ENCODE measurements at places on chromosomes 12 and 14.
A peak's percentile ranks its signal among the peaks of the same experiment; 100 is the strongest.

DNA sequence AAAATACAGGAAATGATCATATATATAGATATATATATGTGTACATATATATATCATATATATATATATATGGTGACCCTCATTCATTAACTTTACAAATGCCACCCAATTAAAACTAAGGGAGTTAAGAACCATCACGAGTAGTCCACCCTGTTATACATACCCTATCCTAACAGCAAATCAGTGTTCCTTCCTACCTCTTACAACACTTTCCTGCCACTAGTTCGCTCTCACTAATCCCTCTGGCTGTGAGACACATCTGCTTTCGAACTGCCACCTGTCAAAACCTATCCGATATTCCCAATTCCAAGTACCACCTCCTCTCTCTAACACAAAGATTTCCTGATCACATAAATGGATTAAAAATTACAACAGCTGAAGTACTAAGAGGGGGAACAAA is 100.5 kb downstream of the EEA1 start:
- no peak for DNase-seq

DNA sequence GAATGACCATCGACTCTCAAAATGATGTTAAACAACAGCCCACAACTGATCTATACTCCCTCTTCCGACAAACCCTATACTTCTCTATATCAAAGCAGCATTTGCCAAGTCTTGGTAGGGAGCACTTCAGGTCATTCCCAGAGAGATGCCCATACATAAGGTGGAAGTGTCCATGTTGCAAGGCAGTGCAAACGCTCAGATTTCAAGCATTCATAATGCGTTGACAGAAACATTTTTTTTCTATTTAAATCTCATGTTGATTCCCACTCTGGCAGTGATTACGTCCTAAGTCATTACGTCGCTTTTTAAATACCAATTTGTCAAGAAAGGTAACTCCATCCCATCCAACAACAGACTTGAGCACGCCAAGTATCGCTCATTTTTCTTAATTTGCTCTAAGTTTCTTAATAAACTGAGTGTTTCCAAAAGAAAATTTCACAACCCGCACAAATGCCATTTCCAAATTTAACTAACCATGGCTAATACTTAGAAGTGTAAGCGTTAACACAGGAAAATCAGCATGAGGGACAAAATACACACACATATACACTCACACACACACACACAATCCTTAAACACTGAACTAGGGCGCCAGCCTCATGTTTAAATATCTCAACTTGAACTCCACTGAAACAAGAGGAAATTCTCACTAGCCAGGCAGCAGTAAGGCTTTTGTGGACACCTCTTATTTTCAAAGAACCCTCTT is 1.1 kb downstream of the GXYLT1 start:
- DNase-seq, result peak; percentile 15

- DNase-seq, result no peak
These were observed 53.6 kb downstream of the SPATA7 start for GRCh38 chr14:88439088-88439487.

DNA sequence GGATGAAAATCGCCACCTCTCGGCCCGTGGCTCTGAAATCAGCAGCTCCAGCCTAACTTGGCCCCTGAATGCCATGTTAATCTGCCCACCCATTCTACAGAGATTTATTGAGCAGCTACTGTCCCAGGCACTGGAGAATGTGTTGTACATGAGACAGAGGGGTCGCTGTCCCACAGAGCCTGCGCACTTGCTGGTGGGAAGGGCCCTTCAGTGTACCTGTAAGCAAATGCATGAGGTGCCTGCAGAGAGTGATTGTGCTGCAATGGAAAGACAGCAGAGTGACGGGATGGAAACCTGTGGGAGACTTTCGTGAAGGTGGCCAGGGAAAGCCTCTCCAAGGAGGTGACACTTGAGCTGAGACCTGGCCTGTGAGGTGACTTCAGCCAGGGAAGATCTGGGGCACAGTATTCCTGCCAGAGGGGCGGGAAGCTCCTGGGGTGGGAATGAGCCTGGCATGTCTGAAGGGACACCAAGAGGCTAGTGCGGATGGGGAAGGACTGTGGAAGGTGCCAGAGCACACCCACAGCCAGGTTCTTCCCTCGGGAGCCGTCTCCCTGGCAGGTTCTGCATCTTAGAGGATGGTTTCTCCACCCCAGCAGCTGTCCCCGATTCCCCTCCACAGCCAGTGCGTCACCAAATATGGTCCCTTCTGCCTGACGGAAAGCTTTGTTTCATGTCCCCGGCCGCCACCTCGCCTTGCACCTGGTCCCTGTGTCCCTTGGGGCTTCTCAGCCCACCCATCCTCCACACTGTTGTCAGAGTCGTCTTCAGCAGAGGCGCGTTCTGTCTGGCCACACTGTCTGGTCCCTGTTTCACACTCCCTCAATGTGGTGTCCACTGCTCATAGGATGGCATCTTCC is 8.7 kb downstream of the SMIM41 start:
- no peak for DNase-seq

- no peak for DNase-seq
These were observed 10.1 kb downstream of the KRT80 start for GRCh38 chr12:52181746-52182145.

DNA sequence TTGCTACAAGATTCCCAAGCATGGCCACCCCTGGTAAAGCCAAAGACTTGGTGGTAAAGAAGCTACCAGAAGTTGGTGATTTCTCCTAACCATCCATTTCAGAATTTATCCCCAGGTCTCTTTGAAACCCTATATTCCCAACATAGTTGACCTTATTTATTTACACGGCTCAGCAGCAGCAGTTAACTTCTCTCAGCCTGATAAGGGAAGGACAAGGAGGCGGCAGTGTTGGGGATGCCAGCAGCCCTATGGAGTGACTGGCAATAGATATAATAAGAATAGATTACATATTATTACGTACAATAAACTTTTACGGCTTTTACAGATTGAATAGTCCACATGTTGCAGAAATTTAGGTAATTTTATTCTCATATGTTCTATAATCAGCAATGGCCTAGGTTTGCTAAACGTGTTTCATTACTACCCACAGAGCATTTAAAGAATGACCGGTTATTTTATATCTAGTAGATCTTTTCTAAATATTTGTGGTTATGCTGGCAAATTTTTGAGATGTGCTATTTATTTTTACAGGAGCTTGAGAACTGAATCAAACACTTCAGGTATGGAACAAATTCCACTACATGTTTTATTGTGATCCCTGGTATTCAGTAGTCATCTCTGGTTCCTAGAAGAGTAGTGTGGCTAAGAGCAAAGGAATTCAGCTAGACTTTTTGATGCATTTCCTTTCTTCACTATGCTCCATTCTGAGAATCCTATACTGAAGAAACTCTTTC is 19.8 kb upstream of the PALS1 start:
- DNase-seq, result no peak

GRCh38 chr12:125194163-125194773 is 129.0 kb downstream of the AACS start:
- DNase-seq, result no peak

DNA sequence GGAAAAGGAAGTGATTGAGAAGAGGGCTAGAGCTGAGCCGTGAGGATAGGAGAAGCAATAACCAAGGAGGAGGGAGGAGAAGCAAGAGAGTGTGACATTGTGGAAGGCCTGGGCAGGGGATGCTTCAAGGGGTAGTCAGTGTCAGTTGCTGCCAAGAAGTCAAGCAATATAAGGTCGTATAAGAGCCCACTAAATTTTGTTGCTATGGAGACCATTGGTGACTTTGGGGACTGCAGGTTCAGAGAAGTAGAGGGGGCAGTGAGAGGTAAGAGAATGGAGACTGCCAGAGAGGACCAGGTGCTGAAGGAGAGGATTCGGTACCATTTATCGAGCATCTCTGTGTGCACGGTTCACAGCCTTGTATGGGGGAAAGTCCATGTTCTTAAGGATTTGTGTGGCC is 3.1 kb upstream of the ATXN3 start:
- no peak for DNase-seq

DNA sequence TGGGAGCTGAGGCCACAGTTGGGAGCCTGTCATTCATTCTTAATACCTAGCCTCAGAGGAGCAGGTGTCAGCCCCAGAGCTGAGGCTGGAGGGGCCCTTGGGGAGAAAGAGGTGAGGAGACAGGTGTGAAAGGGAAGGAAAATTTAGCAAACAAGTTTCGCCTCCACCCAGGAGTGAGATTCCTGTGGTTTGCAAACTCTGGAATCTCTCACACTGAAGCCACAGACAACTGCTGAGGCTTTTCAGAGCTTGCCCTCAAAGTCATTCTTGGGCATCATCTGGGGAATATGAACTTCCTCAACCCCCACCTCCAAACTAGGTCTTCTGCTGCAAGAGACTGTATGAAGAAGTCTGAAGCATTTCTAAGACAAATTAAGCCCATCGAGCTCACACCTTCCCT is 589.5 kb upstream of the TBX3 start:
- no peak for DNase-seq

DNA sequence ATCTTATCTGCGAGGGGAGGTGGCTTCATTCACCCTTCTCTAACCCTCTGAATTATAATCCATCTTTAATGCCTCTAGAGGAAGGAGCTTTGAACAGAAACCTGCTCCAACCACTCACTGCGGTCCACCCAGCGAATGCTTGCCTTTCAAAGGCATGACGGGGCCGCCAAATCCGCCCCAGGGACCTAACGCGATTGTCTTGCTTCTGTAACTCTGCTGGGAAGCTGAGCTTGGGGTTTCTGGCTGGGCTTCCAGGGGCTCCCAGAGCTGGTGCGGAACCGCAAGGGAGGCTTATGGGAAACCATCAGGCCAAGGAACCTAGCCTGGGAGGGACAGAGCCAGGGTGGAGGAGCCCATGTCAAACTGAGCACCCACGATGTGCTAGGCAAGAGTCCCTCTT is 231.2 kb upstream of the LHX5 start:
- DNase-seq, result no peak

DNA sequence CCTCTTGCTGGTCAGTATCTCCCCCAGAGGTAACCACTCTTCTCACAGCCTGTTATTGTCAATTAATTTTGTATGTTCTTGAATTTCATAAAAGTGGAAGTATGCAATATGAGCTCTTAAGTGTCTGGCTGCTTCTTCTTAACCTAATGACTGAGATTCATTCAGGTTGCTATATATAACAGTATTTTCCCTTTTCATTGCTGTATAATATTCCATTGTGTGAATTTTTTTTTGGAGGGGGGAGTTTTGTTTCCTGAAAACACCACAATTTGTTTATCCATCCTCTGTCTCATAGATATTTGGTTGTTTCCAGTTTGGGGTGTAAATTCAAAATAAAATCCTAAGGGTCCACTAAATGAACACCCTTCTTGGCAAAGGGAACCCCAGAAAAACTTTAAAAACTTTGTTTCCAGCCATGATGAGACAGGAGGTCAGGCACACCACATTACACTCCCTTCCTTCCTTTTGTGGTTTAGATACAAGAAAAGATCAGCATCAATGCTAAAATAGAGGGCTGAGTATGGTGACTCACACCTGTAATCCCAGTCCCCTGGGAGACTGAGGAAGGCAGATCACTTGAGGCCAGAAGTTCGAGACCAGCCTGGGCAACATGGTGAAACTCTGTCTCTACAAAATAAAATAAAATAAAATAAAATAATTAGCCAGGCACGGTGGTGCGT is 4.1 kb upstream of the DAO start:
- no peak for DNase-seq

GRCh38 chr14:104788873-104789663 is 6.5 kb downstream of the AKT1 start:
- no peak for DNase-seq

Measured in CD4-positive, alpha-beta T cell treated with Interleukin-4 for 1 hour (primary cell).